T-cell (primary cell): ENCODE measurements at places on chromosomes 6 and 20.

GRCh38 chr6:99605074-99605734 is 1.4 kb upstream of the PRDM13 start:
- no peak for DNase-seq
- H3K36me3 ChIP-seq: no peaks in the 10 kb centered on the region
- H3K27ac ChIP-seq: no peak overlapping the region
- peaks cover 51% of the 10 kb centered on the region for H3K4me1 ChIP-seq

- H3K4me1 ChIP-seq: no peaks in the 10 kb centered on the region
- no peak overlapping the region for H3K27ac ChIP-seq
- no peak for DNase-seq
These were observed 106.0 kb downstream of the MYO6 start for GRCh38 chr6:75855052-75855451.

GRCh38 chr20:52895701-52896100 is 76.5 kb upstream of the TSHZ2 start:
- H3K27me3 ChIP-seq: no peaks in the 10 kb centered on the region
- H3K36me3 ChIP-seq: no peaks in the 10 kb centered on the region
- no peak for DNase-seq
- no peak overlapping the region for H3K4me3 ChIP-seq
- H3K27ac ChIP-seq: no peak overlapping the region
- H3K4me1 ChIP-seq: no peaks in the 10 kb centered on the region

- peaks cover 38% of the 10 kb centered on the region for H3K27me3 ChIP-seq
- H3K27ac ChIP-seq: no peak overlapping the region
- DNase-seq: no peak
- H3K36me3 ChIP-seq: no peaks in the 10 kb centered on the region
- no peak overlapping the region for H3K4me3 ChIP-seq
- H3K4me1 ChIP-seq: peaks cover 16% of the 10 kb centered on the region
These were observed 9.5 kb upstream of the NR2E1 start for GRCh38 chr6:108156180-108156937.

DNA sequence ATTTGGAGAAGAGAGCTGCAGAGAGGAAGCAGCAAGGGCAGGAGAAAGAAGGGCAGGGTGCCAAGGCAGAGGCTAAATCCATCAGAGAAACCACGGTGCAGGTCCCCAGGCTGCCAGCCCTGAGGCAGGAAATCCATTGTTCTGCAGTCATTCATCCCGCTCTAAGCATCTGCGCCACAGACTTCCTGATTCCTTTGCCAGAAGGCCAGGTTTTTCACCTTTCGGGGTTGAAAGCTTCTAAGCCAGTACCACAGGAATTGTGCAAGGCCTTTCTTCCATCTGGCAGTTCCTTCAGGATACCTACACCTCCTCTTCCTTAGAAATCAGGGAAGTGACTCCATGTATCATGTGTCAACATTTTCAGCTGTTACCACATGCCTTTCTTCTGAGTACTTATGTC is 45.6 kb downstream of the ADGRF5 start:
- no peak for DNase-seq
- no peaks in the 10 kb centered on the region for H3K27me3 ChIP-seq
- no peaks in the 10 kb centered on the region for H3K4me1 ChIP-seq
- no peak overlapping the region for H3K27ac ChIP-seq
- H3K4me3 ChIP-seq: no peak overlapping the region
- H3K36me3 ChIP-seq: no peaks in the 10 kb centered on the region

GRCh38 chr20:46985250-46985649 is 90.6 kb downstream of the EYA2 start:
- no peak for DNase-seq
- no peaks in the 10 kb centered on the region for H3K4me1 ChIP-seq
- H3K27ac ChIP-seq: no peak overlapping the region

DNA sequence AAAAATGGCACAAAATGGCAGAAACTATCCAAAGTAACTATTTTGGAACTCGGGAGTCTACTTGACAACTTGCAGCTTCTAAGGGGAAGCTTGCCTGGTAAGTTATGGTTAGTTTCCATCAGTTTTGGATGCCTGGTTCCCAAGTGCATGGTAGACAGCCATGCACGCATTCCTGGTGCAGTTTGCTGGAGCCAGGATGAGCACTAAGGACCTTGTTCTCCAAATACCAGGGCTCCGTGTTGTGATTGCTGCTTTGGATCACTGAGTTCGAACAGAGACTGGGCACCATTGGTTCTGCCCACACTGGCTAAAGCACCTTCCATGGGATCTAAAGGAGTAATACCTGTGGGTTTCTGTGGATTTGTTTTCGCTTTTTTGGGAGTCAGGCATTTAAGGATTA is 103.7 kb downstream of the FAM120B start:
- no peak for DNase-seq
- H3K36me3 ChIP-seq: peaks cover 7% of the 10 kb centered on the region
- no peaks in the 10 kb centered on the region for H3K27me3 ChIP-seq
- no peak overlapping the region for H3K4me3 ChIP-seq
- no peaks in the 10 kb centered on the region for H3K4me1 ChIP-seq

GRCh38 chr6:87832025-87832825 is 130.2 kb upstream of the AKIRIN2 start:
- DNase-seq: no peak
- H3K36me3 ChIP-seq: no peaks in the 10 kb centered on the region
- H3K27ac ChIP-seq: peak overlapping the region; percentile 50
- H3K4me1 ChIP-seq: no peaks in the 10 kb centered on the region

- peak overlapping the region; percentile 0 for H3K27ac ChIP-seq
- no peak overlapping the region for H3K4me3 ChIP-seq
- no peak for DNase-seq
- H3K36me3 ChIP-seq: no peaks in the 10 kb centered on the region
These were observed 12.0 kb downstream of the PANK2 start for GRCh38 chr20:3901028-3901705.

GRCh38 chr6:136767103-136767502 is 25.2 kb downstream of the MAP3K5 start:
- peak overlapping the region; percentile 54 for H3K27ac ChIP-seq
- peaks cover 18% of the 10 kb centered on the region for H3K4me1 ChIP-seq
- no peak for DNase-seq
- H3K36me3 ChIP-seq: no peaks in the 10 kb centered on the region

DNA sequence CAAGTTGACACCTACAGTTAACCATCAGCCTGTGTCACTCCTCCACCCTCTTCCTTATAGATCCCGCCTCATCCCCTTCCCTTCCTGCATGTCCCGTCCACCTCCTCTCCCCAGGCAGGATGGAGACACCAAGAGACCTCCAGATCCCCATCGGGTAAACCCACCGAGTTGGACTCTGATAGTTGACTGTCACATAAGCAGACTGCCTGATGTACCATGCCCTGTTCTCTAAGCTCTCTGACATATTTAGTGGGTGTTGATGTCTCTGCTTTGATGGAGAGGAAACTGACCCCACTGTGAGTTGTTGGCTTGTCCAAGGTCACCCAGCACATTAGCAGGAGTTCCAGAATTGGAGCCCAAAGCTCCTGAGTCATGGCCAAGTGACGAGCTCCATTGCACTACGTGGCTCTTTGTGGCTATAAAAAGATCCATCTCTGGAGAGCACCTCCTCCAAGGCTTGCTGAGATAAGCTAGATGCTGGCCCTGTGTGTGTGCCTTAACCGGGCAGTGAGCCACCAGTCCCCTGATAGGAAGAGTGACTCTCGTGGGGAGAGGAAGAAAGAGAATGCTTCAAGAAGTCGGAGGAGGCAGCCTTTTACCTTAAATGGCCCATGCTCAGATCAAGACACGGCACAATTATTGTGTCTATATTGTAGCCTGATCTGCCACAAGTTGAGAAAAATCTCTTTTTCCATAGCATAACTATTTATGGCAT is 236.0 kb upstream of the ECI2 start:
- H3K27ac ChIP-seq: no peak overlapping the region
- H3K4me3 ChIP-seq: no peak overlapping the region
- H3K27me3 ChIP-seq: no peaks in the 10 kb centered on the region
- H3K36me3 ChIP-seq: no peaks in the 10 kb centered on the region

DNA sequence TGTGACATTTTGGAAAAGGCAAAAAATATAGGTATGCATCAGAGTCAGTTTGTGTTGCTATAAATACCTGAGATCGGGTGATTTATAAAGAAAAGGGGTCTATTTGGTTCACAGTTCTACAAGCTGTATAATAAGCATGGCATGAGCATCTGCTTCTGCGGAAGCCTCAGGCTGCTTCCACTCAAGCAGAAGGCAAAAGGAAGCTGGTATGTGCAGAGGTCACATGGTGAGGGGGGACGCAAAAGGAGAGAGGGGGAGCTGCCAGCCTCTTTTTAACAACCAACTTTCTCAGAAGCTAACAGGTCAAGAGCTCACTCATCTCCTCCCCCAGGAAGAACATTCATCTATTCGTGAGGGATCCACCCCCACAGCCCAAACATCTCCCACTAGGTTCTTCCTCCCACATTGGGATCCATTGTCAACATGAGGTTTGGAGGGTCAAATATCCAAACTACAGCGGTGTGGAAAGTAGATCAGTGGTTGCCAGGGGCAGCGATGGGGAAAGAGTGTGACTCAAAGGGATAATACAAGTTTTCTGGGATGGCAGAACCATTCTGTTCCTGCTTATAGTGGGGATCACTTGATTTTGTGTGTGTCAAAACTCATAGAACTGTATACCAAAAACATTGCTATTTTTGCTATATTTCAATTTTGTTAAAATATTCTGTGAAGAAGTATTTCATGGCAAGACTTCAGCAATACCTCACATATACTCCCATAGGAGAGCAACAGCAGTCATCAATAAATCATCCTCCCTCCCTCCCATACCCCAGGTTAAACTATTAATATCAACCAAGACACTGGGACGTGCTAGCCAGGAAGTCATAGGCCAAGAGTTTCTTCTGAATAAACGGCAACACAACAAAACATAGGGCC is 9.9 kb upstream of the FAM50B start:
- H3K4me1 ChIP-seq: no peaks in the 10 kb centered on the region
- DNase-seq: no peak
- H3K36me3 ChIP-seq: no peaks in the 10 kb centered on the region
- no peak overlapping the region for H3K27ac ChIP-seq
- peaks cover 8% of the 10 kb centered on the region for H3K27me3 ChIP-seq
- no peak overlapping the region for H3K4me3 ChIP-seq

- DNase-seq: no peak
- H3K36me3 ChIP-seq: no peaks in the 10 kb centered on the region
- H3K27me3 ChIP-seq: peaks cover 2% of the 10 kb centered on the region
- H3K4me1 ChIP-seq: no peaks in the 10 kb centered on the region
- no peak overlapping the region for H3K4me3 ChIP-seq
These were observed 130.8 kb downstream of the OGFRL1 start for GRCh38 chr6:71419217-71420094.

DNA sequence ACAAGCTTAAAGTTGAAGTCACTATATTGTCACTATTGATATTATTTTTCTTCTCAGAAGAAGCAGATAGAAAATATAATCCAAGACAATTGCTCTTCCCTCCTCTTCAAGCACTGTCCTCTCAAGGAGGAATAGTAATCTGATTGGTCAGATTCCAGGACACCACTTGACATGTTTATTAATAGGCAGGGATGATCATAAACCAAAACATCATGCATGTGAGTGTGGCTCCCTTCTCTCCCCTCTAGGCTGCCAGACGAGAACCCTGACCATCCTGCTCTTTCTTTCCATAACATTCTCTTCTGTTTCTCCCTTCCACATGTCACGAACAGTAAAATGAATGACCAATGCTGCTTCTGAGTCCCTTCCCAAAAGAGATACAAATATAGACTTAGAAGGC is 7.5 kb downstream of the ATG5 start:
- no peak for DNase-seq
- H3K36me3 ChIP-seq: no peaks in the 10 kb centered on the region
- no peaks in the 10 kb centered on the region for H3K27me3 ChIP-seq
- H3K4me3 ChIP-seq: no peak overlapping the region
- peaks cover 4% of the 10 kb centered on the region for H3K4me1 ChIP-seq
- no peak overlapping the region for H3K27ac ChIP-seq

- peaks cover 5% of the 10 kb centered on the region for H3K27me3 ChIP-seq
- no peak overlapping the region for H3K27ac ChIP-seq
- H3K4me3 ChIP-seq: no peak overlapping the region
- H3K4me1 ChIP-seq: no peaks in the 10 kb centered on the region
These were observed 35.1 kb downstream of the TPD52L1 start for GRCh38 chr6:125188594-125189203.

DNA sequence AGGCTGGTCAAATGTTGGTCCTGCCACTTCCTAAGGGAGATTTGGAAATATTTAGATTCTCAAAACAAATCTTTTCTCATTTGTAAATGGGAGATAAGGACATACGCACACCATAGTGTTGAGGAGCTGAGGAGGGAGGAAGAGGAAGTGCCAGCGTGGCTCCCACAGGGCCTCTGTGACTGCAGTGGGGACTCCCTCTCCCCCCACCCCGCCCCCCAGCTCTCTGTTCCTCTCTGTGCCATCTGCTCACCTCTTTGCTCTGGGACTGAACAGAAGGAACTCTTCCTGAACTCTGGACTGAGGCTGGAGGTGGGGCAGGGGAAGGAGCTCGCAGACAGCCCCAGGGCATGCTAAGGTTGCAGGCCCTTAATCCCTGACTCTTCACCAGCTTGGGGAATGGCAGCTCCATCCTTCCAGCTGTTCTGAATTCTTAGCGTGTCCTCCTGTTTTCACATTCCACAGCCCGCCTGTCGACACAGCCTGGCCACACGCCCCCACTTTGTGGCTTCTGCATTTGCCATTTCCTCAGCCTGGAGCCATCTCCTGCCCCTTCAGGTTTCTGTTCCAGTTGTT is 11.4 kb downstream of the DDX27 start:
- H3K27me3 ChIP-seq: no peaks in the 10 kb centered on the region
- H3K4me3 ChIP-seq: no peak overlapping the region
- peak; percentile 36 for DNase-seq
- peaks cover 42% of the 10 kb centered on the region for H3K36me3 ChIP-seq
- no peaks in the 10 kb centered on the region for H3K4me1 ChIP-seq

GRCh38 chr20:31713312-31714273 is 9.1 kb downstream of the BCL2L1 start:
- no peak overlapping the region for H3K4me3 ChIP-seq
- peaks cover 15% of the 10 kb centered on the region for H3K4me1 ChIP-seq
- no peak overlapping the region for H3K27ac ChIP-seq
- no peak for DNase-seq
- H3K36me3 ChIP-seq: peaks cover 33% of the 10 kb centered on the region

DNA sequence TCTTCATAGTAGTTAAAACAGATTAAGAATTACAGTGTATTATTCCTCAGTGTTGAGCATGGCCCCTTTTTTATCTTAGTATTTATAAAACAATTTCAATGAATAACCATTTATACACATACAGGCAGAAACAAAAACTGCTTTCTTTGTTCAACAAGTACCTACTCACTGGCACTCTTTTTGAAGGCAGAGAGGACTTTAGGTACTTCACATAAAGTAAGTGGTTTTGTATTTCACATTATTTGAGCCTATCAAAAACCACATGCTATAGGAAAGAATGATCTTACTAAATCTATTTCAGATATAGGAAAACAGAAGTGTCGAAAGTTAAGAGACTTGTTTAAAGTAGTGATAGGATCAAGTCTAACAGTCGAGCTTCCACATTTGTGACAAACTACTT is 73.8 kb downstream of the PRKN start:
- no peaks in the 10 kb centered on the region for H3K36me3 ChIP-seq
- H3K4me1 ChIP-seq: no peaks in the 10 kb centered on the region
- DNase-seq: no peak
- H3K27ac ChIP-seq: no peak overlapping the region

DNA sequence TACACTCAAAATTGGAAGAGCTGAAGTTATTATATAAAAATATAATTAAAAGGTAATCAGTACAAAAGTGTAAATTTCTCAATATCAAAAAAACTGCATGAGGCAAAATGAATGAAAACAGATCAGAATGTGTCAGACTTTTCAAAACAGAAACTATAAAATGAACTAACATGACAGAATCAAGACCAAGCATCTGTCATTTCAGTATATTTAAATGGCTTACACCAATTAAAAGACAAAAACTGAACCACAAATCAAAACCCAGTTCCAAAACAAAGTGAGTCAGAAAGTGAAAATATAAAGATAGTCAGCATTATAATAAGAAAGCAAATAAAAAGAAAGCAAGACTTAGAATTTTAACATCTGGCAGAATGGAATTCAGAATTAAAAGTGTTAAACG is 289.7 kb downstream of the UBE3D start:
- H3K27me3 ChIP-seq: no peaks in the 10 kb centered on the region
- no peak overlapping the region for H3K27ac ChIP-seq
- no peak overlapping the region for H3K4me3 ChIP-seq
- H3K36me3 ChIP-seq: no peaks in the 10 kb centered on the region
- no peaks in the 10 kb centered on the region for H3K4me1 ChIP-seq
